ENCODE measurements at places on chromosomes 6 and 20. TPM values are rescaled to one million over a fixed set of nuclear protein-coding genes. Genes with fewer than 3 reads are reported as not detected.

- DNase-seq = no peak
Measured at GRCh38 chr6:105120570-105120969, 59.2 kb downstream of the POPDC3 start.

DNA sequence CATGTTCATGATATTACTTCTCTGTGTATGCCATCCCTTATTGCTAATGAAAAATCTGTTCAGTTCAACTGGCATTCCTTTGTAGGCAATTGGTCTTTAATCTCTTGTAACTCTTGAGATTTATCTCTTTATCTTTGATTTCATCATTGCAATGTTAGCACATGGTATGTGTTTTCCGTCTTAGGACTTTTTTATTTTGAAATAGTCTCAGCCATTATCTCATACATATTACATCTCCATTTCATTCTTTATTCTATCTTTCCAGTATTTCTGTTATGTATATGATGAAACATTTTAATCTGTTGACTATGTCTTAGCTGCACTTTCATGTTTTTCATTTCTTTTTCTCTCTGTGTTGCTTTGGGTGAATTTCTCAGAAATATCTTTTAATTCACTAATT is 58.1 kb downstream of the VSTM2L start:
- DNase-seq = no peak

DNA sequence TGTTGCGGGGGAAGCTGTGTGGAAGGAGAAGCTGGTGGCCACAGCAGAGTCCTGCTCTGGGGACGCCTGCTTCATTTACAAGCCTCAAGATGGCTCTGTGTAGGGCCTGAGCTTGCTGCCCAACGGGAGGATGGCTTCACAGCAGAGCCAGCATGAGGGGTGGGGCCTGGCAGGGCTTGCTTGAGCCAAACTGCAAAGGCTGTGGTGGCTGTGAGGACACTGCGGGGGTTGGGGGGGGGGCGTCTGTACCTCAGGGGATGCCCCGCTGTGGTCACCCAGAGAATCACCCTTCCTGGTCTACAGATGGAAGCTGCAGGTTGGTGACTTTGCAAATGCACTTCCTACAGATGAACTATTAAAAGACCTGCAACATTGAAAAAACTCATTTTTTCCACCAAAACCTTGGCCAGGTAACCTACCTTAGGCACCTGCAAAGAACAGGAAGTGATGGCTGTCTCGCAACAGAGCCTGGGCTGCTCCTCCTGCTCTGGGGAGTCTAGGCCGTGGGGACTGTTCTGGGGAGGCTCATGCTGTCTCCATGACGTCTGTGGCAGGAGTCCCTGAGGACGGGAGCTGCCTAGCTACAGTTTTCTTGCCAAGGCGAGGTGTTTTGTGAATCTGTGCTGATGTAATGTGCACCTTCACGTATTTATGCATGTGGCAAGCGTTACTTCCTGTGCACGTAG is 7.3 kb downstream of the NPBWR2 start:
- DNase-seq = no peak

- DNase-seq = no peak
Measured at GRCh38 chr20:40322941-40323340, 366.1 kb downstream of the MAFB start.

GRCh38 chr6:40011844-40012243 is 77.6 kb upstream of the MOCS1 start:
- no peak for DNase-seq

The PRSS35 gene
- total RNA-seq = 0.28 TPM

DNA sequence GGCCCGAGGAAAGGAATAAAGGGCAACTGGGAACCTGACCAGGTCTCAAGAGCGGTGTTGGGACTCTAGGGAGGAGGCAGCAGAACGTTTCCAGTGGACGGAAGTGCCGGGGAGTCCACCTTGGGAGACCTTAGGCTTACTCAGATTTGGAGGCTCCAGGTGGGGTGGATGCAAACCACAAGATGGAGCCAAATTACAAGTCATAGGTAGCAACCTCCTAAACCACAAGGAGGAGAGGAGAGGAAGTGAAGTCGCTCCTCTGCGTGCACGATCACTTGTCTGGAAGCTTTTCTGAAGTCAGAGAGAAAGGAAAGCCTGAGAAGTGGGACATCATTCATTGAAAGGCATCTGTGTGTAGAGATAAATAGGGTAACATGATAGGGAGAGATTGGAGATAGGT is 9.3 kb downstream of the HLA-DOA start:
- no peak for DNase-seq

GRCh38 chr20:38230957-38231526 is 29.5 kb downstream of the KIAA1755 start:
- DNase-seq = no peak

DNA sequence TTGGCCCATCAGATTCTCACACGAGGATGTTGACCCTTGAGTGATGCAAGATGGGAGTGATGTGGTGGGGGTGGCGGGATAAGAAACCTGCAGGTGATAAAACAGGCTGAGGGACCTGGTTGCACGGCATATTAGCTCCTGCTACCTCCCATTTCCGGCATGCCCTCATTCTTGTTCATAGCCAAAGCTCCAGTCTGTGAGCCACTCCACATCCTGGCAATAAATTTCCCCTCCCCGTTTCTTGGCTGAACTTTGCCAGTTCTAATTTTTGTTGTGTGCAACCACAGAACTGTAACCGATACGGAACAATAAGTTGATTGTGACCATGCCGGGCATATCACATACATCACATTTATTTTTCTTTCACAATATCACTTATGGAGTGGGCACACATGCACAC is 41.6 kb upstream of the NFATC2 start:
- no peak for DNase-seq

The VGLL2 gene
- total RNA-seq = not detected

GRCh38 chr20:32894026-32894483 is 35.3 kb downstream of the EFCAB8 start:
- DNase-seq = no peak

DNA sequence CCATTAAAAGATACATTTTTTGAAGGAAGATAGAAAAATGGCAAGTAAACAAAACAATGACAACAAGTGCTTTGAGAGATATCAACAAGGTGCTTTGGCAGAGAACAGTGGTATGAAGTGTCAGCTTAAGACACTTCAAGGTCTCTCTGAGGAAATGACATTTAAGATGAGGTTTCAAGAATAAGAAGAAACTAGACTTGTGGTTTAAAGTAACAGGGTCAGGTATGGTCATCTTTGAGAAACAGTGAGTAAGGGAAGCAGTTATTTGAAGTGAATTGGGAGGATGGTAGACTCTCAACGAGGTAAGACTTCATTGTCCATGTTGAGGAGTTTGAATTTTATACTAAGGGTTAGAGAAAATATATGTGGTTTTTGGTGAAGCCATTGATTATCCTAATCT is 77.8 kb downstream of the SYCP2L start:
- DNase-seq = no peak

DNA sequence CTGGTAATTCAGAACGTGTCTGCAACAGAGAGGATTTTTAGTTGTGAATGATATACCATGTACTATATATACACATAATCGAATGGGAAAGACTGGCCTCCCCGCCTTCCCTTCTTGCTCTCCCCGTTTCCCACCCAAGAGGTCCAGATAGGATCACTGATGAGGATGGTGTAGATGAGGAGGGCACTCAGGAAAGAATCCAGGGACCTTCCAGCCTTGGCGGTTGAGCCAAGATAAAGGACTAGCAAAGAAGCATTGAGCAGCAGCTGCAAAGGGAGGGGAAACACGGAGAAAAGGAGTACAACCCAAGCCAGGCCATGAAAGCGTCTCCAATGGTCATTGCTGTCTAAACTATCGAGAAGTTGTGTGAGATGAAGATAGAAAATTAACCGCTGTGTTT is 84.0 kb upstream of the EXOC2 start:
- no peak for DNase-seq

DNA sequence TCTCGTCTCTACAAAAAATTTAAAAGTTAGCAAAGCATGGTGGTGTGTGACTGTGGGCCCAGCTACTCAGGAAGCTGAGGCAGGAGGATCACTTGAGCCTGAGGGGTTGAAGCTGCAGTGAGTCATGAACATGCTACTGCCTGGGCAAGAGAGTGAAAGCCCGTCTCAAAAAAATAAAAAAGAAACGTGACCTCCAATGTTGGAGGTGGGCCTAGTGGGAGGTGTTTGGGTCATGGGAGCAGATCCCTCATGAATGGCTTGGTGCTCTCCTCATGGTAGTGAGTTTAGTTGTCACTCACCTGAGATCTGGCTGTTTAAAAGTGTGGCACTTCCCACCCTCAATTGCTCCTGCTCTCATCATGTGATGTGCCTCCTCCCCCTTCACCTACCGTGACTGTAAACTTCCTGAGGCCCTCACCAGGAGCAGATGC is 24.3 kb downstream of the RBL1 start:
- no peak for DNase-seq

The XPO5 gene
- total RNA-seq = 47.0 TPM

DNA sequence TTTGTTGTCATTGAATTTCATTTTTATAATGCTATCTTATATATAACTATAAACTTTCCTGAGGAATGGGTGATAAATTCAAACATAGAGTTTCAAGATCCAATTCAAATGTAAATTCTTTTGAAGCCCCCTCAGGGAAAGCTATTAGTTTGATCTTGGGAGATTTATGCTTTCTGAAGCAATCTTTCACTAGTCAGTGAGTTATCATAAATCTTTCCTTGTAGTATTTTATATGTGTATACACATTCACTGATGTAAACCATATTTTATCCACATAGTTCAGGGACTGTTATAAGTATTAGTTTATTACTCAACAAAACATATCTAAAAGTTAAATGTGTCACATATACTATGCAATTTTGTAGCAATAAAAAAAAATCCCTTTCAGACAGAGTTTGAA is 2.9 kb upstream of the EPM2A start:
- DNase-seq = no peak

GRCh38 chr6:154614101-154614500 is 103.6 kb upstream of the CNKSR3 start:
- DNase-seq = no peak

The LINC00237 gene
- total RNA-seq = not detected

The ZNF334 gene
- total RNA-seq = 1.9 TPM

GRCh38 chr6:11374036-11375010 is 141.9 kb upstream of the NEDD9 start:
- DNase-seq = no peak

The SLC22A2 gene
- not detected for total RNA-seq

DNA sequence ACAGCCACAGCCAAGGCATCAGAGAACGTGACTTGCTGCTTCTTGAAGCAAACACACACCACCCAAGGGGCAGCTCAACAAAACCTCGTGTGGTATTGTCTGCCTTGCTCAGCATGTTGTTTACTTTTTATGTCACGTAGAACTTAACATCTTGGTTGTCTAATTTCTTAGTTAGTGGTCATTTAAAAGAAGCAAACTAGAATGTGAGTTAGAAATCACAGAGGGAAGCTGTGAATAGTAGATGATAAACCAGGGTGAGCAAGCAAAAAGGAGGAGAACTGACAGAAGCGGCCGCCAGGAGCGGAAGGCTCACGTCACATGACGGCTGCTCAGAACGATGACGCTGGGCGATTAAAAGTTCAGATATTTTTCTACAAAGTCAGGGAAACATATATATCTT is 51.5 kb upstream of the KIF25 start:
- no peak for DNase-seq

The BICRAL gene
- total RNA-seq = 28.3 TPM

GRCh38 chr6:141653590-141653989 is 479.1 kb upstream of the GJE1 start:
- DNase-seq = no peak

- DNase-seq = no peak
Measured at GRCh38 chr6:107574856-107575255, 84.9 kb downstream of the SOBP start.

The NKX2-4 gene
- total RNA-seq = not detected

DNA sequence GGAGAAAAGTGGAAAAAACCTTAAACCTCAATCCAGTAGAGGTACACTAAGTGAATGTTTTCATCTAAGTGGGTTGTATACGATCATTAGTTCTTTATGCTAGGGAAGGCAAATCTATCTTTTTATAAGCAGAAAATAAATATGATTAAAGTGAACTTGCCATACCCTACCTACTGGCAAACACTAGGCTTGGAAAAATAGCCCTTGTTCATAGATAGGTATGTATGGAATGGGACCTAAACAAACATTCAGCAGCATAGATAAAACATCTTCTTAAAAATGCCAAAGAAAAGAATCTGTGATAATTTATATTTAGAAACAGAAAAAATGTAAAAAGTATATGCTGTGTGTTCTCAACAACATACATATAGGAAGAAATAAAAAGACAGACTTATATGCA is 18.8 kb downstream of the REV3L start:
- DNase-seq = no peak

The NT5E gene
- total RNA-seq = 26.8 TPM

GRCh38 chr6:116157391-116157790 is 31.5 kb upstream of the COL10A1 start:
- DNase-seq = no peak
